ENCODE measurements at places on chromosomes 1 and 21. TPM values are rescaled to one million over a fixed set of nuclear protein-coding genes. Genes with fewer than 3 reads are reported as not detected.
A peak's percentile ranks its signal among the peaks of the same experiment; 100 is the strongest.

LAMB3 gene
- total RNA-seq: 110 TPM

DNA sequence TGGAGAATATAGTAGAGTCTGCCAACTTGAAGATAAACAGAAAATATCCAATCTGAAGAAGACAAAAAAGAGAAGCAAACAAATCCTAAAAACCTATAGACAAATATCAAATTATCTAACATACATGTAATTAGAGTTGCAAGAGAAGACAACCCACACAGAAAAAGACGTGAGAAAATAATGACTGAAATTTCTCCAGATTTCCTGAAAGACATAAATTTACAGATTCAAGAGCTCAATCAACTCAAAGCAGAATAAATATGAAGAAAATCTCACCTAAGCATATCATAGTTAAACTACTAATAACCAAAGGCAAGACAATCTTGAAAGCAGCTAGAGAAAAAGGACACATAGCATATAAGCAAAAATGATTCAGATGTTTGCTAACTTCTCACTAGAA lies 261.2 kb upstream of the NFIA start:
- no peak for DNase-seq

GRCh38 chr1:101854271-101854670 lies 142.5 kb downstream of the OLFM3 start:
- DNase-seq: no peak

C1orf122 gene
- 28.3 TPM for total RNA-seq

SPATC1L gene
- total RNA-seq: 6.2 TPM

DNA sequence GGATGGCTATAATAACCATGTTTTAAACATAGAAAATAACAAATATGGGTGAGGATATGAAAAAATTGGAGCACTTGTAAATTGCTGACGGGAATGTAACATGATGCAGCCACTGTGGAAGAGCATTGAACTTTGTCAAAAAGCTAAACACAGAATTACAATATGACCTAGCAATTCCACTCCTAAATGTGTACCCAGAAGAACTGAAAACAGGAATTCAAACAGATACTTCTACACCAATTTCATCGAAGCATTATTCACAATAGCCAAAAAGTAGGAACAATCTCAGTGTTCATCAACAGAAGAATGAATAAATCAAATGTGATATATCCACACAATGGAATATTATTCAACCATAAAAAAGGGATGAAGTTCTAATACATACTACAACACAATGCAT lies 32.7 kb upstream of the COA6 start:
- DNase-seq: no peak

- DNase-seq: peak; percentile 98
Observed at GRCh38 chr1:24018611-24019580, 38.8 kb upstream of the SRSF10 start.

DCST1 gene
- not detected for total RNA-seq

AMY1B gene
- not detected for total RNA-seq

DNA sequence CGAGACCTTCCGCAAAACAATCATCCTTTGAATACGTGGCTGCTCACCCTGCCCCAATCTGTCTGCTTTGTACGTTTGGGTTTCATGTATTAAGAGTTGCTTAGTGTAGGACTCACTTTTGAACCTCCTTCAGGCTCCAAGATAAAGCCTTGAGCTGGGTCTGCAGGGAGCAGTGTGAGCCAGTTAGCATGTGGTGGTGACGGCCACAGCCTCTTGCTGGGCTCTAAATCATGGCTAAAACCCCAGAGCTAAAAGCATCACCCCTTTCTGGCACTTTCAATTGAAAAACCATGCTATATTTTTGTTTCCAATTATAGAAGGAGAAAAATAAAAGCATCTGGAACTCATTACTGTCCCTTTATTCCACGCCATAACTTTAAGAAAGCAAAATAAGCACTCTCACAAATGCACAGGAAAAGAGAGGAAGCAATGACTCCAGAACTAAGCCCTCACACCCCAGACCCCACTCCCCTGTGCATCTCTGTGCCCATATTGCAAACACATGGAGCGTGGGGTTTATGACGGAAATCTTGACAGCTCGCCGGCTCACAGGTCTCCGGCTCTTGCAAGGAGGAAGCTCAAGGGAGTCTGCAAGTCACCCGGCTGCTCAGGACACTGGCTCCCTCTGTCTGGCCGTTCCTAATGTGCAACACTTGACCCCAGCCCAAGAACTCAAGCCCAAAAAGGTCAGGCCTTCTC lies 135.5 kb downstream of the MIS18A start:
- DNase-seq: no peak

LRRC3 gene
- 2.0 TPM for total RNA-seq

HOOK1 gene
- 42.4 TPM for total RNA-seq

GRCh38 chr1:85091671-85092280 lies 43.5 kb upstream of the MCOLN3 start:
- DNase-seq: no peak

DNA sequence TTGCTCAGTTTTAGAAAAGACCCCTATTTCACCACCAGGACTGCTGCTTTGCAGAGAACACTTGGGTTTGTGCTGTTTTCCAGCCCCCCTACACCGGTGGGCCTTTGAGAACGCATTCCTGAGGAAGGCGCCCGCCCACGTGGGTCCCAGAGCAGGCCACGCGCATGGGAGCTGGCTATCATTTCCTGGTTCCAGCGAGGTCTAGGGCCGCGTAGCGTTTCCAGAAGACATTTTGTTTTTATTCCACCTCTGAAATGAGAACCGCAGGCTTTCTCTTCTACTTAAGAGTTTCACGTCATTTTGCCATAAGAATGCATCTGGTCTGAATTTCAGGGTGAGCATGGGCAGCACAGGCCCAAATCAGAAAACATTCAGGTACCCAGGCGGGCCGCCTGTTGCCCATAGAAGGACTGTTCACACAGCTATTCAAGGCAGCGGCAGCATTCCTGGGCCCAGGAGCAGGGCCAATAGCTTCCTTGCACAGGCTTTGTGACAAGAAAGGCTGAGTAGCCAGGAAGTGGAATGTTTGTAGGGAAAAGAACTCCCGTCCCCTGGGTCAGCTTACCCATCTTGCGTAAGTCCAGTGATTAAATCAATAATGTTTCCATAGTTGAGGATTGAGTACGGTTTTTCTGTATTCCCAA lies 1.4 kb upstream of the KLHL21 start:
- DNase-seq: no peak

GUCA2A gene
- total RNA-seq: 195 TPM

- DNase-seq: no peak
Observed at GRCh38 chr1:48309564-48310082, 87.1 kb downstream of the SLC5A9 start.

DNA sequence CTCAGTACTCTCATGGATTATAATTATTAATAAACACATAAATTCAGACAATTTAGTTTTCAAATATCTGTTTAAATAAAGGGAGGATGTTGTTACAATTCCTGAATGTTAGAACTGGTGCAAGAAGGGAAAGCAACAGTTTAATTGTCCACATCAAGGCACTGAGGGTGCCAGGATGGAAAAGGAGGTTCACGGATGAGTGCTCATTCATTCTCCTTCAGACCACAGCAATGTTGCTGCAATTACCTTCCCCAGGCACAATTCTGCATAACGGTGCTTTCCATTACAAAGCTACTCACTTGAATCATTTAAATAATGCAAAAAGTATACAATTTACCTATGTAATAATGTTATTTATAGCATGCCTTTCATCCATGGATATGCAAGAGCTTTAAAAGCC lies 52.3 kb upstream of the COG2 start:
- DNase-seq: no peak

DNA sequence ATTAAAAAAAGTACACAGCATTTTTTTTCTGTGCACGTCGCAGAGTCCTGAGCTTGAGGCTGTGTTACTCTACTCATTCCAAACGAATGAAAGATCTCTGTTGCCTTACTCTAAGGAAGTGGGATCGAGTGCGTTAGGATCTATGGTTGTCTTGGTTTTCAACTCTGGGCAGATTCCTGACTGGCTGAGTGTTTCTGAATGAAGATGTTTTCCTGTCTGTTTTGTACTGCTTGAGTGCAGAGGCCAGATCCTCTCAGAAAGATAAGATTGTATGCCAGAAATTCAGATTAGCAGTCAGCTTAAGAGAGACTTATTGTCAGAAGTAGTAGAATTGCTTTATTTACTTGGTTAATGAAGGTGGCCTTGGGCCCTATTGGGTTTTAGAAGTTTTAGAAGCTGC lies 14.0 kb downstream of the PLA2G2E start:
- DNase-seq: no peak

- DNase-seq: no peak
Observed at GRCh38 chr1:182495693-182496092, 45.7 kb downstream of the RGSL1 start.

OR2T11 gene
- total RNA-seq: not detected

DNA sequence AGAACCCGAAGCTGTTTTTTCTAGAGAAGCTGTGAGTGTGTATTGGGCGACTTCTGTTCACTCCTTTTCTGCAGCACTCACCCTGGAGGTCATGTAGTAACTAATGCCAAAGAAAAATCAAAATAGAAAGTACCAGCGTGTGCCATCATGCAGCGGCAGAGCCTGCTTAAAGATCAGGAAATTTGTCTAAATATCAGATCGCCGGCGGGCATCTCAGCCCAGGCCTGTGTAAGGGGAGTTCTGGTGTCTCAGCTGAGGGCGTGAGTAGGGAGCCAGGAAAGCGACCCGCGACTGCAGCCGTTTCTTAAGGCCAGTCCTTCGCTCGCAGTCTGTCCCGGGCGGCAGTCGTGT lies 768 bp downstream of the EDARADD start:
- DNase-seq: no peak

METTL18 gene
- total RNA-seq: 6.4 TPM

GRCh38 chr1:220696863-220697231 lies 6.7 kb downstream of the C1orf115 start:
- DNase-seq: no peak

GRCh38 chr1:70528590-70529333 lies 117.7 kb downstream of the CTH start:
- no peak for DNase-seq

DNA sequence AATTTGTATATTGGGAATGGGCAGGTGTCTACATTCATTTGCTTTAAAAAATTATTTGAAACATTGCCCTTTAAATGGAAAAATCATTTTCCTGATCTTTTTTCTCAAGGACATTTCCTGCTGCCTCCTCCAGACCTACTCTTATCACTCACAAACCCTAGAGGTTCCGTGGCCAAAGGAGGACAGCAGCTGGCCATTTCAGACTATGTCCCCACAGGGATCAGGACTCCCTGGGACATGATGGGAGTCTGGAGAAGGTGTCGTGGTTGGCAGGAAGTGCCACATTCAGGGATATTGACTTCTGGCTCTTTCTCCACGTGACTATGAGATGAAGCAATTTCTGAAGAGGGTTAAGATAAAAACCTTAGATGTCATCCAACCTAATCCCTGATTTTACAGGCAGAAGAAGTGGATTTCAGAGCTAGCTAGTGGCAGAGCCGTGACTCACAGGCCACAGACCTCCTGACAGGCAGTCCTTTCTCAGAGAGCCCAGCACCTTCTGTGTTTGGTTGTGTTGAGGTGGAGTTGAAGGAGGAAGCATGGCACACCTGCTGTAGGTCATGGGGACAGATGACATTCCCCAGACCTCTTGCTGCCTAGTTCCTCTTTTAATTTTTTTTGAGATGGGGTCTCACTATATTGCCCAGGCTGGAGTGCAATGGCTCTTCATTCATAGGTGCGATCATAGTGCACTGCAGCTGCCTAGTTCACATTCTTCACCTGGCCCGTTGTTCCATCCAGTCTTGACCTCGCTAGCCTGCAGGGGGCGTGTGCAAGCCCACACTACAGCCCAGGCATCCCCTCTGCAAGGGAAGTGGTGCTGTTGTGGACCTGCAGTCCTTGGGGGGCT lies 25.5 kb upstream of the IL10 start:
- DNase-seq: no peak

- no peak for DNase-seq
Observed at GRCh38 chr1:220791285-220791684, 4.6 kb downstream of the MTARC1 start.

GRCh38 chr1:185846672-185847444 lies 112.7 kb downstream of the HMCN1 start:
- no peak for DNase-seq

NBPF10 gene
- 1.9 TPM for total RNA-seq

YRDC gene
- total RNA-seq: 14.4 TPM

DNA sequence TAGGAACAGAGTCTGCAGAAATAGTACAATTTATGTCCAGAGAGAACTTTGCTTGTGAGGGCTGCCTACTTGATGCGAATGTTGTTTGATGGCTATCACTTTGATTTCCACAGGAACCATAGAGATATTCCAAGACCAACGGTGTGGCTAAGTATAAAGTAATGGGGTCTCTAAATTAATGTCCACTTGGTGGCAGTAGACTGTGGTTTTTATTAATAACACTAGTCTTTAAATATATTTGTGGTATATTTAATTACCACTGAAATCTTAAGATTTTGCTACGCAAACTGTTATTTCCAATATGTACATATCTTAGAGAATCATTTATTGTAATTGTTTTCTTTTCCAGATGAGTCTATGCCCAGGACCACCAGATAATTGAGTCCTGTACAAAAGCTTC lies 647.9 kb downstream of the PLA2G4A start:
- no peak for DNase-seq

DNA sequence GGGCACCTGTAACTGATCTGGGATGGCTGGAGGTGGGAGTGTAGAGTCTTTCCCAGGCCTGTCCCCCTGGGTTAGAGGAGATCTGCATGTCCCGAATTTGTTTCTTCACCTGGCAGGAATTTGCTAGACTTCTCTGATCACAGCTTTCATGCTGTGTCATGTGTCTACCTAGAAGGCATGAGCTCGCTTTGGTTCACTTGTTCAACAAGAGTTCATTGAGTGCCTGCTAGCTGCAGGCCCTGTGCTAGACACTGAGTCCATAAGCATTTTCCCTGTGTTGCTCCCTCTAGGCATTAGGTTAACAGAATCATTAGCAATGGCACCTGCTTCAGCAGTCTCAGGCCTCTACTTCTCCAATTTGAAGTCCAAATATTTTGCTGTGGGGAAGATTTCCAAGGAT lies 101.6 kb downstream of the MTR start:
- no peak for DNase-seq

TESK2 gene
- 11.3 TPM for total RNA-seq

GRCh38 chr21:16330082-16330907 lies 600.5 kb downstream of the USP25 start:
- DNase-seq: peak; percentile 21

FCGR3A gene
- 10.1 TPM for total RNA-seq

DNA sequence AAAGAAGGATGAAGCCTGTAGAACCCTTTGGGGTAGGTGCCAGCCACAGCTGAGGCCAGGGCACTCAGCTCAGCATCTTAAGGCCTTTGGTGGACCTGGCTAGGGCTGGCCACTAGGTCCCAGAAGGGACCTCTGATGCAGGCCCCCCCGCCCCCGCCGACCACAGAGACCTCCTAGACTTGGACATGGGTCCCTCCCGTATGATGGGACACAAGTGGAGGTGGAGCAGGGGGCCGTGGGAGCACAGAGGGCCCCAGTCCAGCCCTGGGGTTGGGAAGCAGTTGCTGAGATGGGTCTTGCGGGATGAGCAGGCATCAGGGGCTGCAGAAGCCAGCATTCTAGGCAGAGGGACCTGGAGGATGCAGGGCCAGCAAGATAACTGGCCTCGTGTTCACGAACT lies 3.2 kb downstream of the B4GALT2 start:
- DNase-seq: no peak

GRCh38 chr1:36051821-36052220 lies 32.1 kb upstream of the TEKT2 start:
- no peak for DNase-seq

GRCh38 chr1:179865377-179865776 lies 12.2 kb downstream of the TOR1AIP2 start:
- DNase-seq: no peak

S100A1 gene
- total RNA-seq: 0.69 TPM

GRCh38 chr21:27076025-27076424 lies 109.1 kb upstream of the ADAMTS5 start:
- no peak for DNase-seq

All from colonic mucosa (tissue), 4 donors.